ENCODE measurements at places on chromosomes 2 and 18.
A peak's percentile ranks its signal among the peaks of the same experiment; 100 is the strongest.

DNA sequence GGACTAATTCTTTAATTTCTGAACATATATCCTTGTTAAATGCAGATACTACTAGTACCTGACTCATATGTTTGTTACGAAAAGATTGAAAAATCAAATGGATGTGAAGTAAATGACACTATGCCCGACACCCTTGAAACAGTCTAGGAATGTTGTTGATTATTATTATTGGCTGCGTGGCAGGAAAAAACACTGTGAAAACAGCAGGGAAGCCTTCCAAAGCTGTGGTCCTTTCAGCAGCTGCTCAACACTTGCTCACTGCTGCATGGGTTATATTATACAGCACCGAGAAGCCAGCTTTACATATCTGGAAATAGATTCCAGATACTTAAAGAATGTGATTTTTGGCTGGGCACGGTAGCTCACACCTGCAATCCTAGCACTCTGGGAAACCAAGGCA, 26.5 kb downstream of the CRYGD start:
- DNase-seq: no peak

GRCh38 chr2:41595240-41595639, 452.6 kb upstream of the PKDCC start:
- DNase-seq: no peak

GRCh38 chr2:191610756-191611155, 67.2 kb upstream of the NABP1 start:
- DNase-seq: no peak

DNA sequence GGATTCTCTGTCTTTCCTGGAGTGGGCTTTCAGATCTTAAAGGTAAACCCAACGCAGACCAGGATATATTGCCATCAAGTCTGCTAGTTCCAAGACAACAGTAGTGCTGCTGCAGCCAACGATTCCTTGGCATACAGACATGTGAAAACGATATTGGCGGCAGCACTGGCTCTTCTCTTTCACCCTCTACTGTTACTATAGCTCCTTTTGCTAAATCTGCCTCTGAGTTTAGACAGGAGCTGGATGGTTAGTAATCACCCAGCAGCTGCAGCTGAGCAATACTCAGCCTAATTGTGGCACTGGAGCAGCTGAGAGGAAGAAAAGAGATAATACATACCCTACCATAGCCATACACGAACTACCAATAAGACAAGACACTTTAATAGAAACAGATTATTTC, 4.0 kb downstream of the YES1 start:
- no peak for DNase-seq

DNA sequence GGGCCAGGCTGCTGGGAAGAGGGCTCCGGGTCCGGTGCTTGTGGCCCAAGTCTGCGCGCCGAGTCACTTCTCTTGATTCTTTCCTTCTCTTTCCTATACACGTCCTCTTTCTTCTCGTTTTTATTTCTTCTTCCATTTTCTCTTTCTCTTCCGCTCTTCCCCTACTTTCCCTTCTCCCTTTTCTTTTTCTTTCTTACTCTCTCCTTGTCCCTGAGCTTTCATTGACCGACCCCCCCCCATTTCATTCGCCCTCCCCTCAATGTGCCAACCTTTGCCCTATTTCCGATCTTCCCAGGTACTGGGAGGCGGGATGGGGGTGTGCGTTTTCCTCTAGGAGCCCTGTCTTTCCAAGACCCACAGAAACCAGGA, 1.8 kb downstream of the ONECUT2 start:
- DNase-seq: no peak

DNA sequence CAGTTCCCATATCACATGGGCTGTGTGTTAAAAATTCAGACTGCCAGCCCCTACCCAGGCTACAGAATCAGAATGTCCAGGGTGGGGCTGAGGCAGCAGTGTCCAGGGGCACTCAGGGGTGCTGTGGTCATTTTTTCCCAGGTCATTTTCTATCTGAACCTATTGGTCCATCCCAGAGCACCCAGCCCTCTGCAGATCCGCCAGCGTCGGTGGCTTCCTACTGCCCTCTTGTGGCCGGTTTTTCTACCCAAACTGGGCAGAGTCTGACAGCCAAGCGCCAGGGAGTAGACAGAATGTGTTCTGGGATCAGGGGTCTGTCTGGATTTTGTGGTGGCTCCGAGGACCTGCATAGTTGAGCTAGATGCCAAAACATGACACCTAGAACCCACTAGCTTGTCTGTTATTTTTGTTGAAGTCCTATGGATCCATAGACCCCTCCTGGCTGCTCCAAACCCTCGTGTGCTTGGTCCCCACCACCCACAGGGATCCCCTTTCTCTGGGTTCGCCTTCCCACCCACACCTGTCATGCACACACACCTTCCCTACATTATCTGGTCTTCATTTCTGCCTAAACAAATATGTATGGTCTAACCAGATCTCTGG, 34.1 kb upstream of the RMDN2 start:
- peak; percentile 74 for DNase-seq

- no peak for DNase-seq
These were observed 178.3 kb downstream of the TRIB2 start for GRCh38 chr2:12895017-12895416.

DNA sequence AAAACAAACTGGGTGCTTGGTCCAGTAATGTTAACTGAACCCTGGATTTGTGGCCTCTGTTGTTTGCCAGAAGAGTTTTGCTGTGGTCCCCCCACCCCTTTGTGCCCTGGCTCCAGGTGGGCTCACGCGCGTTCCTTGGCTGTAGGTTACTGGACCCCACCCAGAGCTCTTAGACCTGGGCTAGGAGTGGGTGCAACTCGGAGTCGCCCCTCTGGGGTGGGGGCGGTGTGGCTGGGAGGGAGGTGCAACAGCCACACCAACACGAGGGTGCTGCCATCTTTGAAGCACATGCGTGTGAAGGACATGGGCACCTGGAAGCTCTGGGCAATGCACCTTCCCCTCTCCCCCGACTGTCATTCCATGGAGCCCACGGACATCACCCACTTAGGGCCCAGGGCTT, 92.7 kb downstream of the USP40 start:
- peak; percentile 42 for DNase-seq

DNA sequence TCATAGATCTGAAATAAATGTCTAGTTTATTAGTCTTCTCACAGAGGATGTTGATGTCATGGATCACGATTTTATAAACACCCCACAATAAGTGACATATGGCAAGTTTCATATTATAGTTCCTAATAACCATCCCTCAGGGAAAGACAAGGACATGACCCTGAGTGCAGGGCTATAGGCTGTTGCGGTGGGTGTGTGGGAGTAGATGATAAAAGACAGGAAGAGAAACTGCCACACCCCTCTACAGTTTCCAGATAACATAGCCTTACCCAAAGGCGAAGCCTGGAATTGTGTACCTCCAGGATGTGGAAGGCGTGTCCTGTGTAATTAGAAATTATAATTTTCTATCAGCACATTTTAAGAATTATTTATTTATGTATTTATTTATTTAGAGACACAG, 2.4 kb upstream of the NEDD4L start:
- DNase-seq: no peak

GRCh38 chr2:45918463-45919159, 267.1 kb downstream of the PRKCE start:
- DNase-seq: no peak

GRCh38 chr18:30929718-30930117, 112.8 kb downstream of the DSC3 start:
- DNase-seq: no peak

Measured in Peyer's patch (tissue), 4 donors.